SK-N-DZ (cell line): ENCODE measurements at places on chromosomes 3 and 15.

GRCh38 chr3:45559560-45560118, 34.9 kb upstream of the LIMD1 start:
- no peak for DNase-seq

DNA sequence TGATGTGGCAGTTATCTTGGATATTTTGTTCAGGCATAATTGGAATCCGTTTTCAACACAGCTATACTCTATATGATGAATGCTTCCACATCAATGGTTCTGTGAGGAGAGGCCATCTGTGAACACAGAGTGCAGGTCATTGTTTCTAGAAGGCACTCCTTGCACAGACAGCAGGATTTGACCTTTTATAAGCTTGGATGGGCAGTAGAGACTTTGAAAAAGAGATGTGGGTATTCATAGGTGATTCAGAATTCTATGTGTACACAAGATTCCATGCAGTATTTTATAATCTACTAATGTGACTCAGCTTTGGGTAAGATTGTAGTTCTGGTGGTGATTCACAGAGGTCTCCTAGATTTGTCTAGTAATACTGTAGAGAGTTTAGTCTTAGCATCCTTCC, 12.5 kb downstream of the ARPP21 start:
- no peak for DNase-seq

GRCh38 chr15:56102441-56102840, 109.0 kb upstream of the NEDD4 start:
- no peak for DNase-seq

DNA sequence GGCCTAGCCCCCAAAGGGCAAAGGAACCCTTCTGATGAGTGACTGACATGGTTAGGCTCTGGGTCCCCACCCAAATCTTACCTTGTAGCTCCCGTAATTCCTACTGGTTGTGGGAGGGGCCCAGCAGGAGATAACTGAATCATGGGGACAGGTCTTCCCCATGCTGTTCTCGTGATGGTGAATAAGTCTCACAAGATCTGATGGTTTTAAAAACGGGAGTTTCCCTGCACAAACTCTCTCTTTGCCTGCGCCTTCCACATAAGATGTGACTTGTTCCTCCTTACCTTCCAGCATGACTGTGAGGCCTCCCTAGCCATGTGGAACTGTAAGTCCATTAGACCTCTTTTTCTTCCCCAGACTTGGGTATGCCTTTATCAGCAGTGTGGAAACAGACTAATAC, 16.9 kb downstream of the TKT start:
- DNase-seq = no peak

DNA sequence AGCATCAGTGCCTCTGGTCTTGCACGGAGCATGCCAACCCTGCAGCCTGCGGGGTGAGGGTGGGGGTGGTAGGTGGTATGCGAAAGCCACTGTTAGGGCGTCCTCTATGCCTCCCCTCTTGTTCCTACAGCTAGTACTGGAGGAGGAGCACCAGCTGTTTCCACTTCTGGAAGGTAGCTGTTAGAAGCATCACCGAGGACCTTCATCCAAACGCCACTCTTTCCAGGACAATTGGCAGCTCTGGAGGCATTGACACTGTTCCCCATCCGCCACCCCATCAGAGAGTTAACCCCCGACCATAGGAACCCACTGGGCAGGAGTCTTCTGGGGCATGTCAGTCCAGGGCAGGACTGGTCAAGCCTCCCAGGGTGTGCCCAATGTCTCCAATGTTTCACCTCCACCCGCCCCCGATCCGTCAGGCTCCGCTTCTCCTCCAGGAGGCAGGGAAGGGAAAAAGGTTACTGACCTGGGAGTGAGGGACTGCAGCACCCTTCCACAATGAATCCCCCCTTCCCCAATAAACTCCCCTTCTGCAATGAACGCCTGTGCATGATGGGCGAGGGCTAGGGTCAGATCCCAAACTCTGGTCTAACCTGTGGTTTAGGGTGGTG, 487 bp downstream of the DUOX2 start:
- DNase-seq = no peak

DNA sequence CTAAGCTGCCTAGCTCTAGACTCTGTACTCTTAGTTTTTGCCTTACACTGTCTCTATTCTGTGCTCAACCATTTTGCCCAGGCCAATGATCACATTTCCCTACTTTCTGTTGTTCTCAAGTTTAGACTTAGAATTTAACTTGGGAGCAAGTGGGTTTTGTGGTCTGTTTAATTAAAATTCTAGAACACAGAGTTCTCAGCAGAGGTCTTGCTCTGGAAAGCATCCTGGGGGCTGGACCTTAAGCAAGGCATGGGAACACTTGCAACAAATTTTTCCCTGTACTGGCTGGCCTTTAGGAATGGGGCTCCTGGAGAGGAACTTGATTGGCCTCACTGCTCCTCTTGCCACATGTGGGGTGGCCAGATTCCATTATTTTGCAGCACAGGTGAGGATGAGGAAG, 236.3 kb upstream of the LRTM1 start:
- DNase-seq = no peak

DNA sequence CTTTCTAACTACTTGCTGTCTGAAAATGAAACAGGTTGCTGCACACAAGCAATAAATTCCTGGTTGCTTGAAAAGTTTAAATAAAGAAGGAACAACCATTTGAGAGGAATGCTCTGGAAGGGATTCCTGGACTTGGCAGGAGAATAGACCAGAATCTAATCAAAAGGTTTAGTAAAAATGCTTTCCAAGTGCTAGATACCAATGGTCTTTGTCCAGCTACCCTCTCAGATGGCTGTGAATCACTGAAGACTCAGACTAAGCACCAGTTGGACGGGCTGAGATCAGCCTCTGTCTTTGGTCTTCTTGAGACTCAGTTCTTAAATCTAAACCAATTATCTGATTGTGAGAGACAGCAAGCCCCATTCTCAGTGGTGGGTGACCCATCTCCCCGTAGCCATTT, 27.7 kb upstream of the LPP start:
- no peak for DNase-seq
